ENCODE measurements at places on chromosomes 3 and 15. TPM values are rescaled to one million over a fixed set of nuclear protein-coding genes. Genes with fewer than 3 reads are reported as not detected.

The IGDCC3 gene
- not detected for total RNA-seq

The ADIPOQ gene
- not detected for total RNA-seq

The CLSTN2 gene
- total RNA-seq = not detected

The GP9 gene
- not detected for total RNA-seq

The BCL2A1 gene
- 14.8 TPM for total RNA-seq

The DNAH12 gene
- total RNA-seq = 0.10 TPM

The ADPRH gene
- 1.4 TPM for total RNA-seq

The SSUH2 gene
- not detected for total RNA-seq

The MEIS2 gene
- total RNA-seq = not detected

The MFN1 gene
- total RNA-seq = 36.3 TPM

The CYP1A2 gene
- not detected for total RNA-seq

The FOXL2 gene
- not detected for total RNA-seq

The UBAP1L gene
- 5.3 TPM for total RNA-seq

The MNS1 gene
- total RNA-seq = 0.23 TPM

The NR2F2 gene
- total RNA-seq = not detected

The RTP1 gene
- not detected for total RNA-seq

The CTXN2 gene
- not detected for total RNA-seq

The GPR15 gene
- total RNA-seq = 31.0 TPM

The XPC gene
- 43.0 TPM for total RNA-seq

The TAMM41 gene
- total RNA-seq = 25.8 TPM

The NRG4 gene
- not detected for total RNA-seq

The USP50 gene
- not detected for total RNA-seq

The C3orf22 gene
- not detected for total RNA-seq

The LRRIQ4 gene
- not detected for total RNA-seq

The GRAMD1C gene
- total RNA-seq = 0.29 TPM

The UCN2 gene
- not detected for total RNA-seq

All from activated CD4-positive, alpha-beta T cell treated with anti-CD3 and anti-CD28 coated beads, Interleukin-2, amount 10 ng/mL, durations not matched to agents 7 days and 5 days (primary cell).